ENCODE measurements at places on chromosomes 3 and 15.

DNA sequence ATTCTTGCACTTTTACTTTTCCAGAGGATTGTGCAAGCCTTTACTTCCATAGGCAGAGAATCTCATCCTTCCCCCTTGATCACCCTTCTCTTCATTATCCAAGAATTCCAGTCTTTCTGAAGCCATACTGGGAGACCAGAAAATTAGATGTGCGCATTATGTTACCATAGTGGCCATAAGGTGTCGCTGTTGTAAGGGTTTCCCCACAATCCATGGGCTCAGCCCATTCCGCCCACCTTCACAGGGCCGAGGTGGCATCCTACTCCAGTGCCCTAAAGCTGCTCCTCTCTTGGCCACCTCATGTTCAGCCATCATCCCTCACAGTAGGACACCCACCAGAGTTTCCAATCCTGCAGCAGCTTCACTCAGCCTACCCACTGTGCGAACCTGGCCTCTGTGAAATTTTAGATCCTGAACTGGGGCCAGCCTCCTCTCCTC lies 35.0 kb downstream of the CTSH start:
- DNase-seq, result peak; percentile 34

DNA sequence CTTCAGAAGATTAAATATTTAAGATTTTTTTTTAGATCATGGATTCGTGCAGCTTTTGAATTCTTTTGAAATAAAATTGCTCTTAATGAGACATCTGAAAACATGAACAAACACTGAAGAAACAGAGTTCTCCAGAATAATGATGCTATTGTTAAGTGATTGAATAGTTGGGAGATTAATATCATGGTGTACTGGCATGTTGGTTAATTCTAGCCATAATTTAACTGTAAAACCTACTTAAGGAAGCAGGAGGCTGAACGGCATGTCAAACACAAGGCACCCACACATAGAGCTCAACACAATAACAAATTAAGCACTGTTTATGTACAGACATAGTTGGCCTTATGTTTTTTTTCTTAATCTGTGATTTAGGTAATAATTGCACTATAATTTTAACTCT lies 185.6 kb downstream of the RBMS3 start:
- no peak for DNase-seq

DNA sequence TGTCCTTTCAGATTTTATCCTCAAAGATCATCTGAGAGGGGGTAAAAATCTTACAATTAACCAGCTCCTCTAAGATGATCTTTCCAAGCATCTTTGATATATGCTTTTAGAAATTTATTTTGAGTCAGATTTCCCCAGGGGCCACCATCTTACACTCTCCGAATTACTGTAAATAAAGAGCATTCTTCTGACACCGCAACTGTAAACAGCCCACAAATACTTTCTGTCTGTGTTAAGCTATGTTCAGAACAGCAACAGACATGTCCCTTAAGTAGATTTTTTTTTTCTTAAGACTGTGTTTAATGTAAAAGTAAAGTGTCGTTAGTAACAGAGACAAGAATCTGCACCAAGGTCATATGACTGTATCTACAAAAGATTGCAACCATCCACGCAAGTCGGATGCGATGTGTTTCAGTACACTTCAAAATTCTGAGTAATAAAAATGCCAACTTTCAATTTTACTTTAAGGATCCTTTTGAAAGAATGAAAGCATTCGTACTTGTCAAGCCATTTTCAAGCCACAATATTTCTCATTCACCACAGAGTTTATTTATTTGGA lies 159.0 kb upstream of the KCNH8 start:
- no peak for DNase-seq

DNA sequence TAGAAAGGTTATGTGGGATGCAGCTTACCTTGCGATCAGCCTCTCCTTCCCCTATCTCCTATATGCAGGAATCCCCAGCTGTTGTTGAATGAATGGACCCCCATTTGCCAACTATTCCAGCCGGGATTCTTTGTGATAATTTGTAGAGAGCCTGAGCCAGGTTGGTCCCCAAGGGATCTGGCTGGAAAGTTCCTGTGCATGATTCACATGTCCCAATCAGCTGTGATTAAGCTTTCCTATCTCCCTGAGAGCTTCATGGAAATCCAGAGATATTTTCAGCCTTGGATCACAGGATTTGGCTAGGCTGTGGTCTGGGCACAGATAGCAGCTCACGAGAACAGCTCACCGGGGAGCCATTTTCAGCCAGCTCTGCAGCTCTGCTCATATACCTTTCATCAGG lies 76.7 kb downstream of the ARNT2 start:
- peak; percentile 99 for DNase-seq

DNA sequence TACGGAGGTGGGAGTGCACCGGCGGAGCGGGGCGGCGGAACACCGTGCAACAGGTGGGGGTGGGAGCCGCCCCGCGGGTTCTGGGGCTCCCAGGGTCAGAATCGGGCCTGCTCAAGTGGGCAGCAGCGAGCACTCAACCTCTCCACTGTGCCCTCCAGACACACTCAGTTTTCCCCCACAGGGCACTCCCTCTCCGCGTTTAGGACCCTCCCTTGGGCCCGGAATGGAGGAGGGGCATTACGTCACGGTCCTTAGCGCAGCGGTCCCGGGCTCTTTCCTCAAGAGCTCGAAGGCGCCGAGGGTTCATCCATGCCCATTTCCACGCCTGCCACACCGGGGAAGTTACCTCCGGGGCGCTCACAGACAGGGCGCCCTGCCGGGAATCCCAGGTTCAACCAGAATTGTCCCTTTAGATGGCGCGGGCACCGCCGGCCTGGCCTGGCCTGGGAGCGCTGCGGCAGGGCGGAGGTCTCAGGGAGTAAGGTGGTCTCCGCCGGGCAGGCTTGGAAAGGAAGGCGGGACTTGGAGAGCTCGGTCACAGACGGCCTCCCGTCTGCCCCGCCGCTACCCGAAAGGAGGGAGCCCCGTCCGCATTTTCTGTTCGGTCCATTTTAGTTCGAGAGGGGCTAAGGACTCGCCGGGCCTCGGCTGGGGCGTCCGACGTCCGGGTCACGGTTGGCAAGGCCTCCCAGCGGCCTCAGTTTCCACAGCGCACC lies 5.1 kb downstream of the RNU6-1 start:
- DNase-seq, result no peak

DNA sequence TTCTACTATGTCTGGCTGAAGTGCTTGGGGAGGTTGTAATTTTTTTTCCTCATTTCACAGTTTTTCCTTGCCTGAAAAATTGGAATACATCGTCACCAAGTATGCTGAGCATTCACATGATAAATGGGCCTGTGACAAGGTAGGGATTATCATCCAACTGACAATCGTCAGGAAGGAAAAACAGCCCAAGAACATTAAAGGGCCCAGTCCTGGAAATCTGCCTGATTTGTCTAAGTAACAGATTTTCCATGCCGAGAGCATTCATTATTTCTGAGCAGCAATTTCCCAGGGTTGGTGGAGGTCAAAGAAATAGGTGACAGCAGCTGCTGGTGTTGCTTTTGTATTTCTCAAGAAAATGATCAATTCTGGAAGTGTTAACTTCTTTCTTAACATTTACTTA lies 226.0 kb upstream of the CHRM5 start:
- DNase-seq, result peak; percentile 13

DNA sequence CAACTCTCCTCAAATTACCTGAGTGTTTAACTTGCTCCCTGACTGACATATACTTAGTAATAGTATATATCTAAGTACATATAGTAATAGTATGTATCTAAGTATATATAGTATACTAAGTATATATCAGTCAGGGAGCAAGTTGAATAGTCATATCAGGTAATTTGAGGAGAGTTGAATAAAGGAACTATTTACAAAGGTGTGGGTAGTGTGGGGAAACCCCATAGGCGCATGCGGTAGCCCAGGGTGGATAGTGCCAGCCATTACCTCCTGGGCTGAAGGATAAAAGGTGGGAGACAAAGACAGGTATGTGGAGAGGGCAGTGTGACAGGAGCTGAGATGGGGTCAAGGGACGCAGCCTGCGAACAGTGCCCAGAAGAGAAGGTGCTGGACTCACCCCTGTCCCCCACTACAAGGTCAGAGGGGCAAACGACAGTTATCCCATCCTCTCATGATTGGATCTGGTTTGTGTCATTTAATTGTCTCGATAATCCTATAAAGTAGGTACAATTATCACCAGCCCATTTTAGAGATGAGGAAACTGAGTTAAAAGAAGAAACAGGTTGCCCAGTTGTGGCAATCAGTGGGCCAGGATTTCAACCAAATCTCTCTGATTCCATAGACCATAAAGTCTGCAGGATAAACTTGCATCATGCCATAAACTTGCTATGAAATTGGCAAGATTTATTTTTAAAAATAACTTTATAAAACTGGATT lies 34.1 kb upstream of the TPM1 start:
- DNase-seq, result no peak

DNA sequence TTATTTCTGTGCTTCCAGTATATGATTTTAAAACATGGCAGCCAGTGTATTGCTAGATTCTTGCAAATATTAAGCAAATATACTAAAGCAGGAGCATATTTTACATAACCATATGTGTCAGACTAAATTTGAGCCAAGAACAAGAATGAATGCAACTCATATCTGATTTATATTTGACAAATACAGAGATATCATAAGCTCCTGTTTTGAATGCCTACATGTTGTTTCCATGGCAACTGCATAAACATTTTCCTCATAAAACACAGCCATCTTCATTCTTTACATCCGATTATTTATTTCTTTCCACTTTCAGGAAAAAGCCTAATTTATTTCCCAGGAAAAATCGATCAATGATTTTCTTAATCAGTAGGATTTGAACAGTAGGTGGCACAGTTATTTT lies 172.2 kb upstream of the TSPAN3 start:
- DNase-seq, result peak; percentile 35
